T-helper 9 cell (primary cell): ENCODE measurements at places on chromosomes 1 and 21.

DNA sequence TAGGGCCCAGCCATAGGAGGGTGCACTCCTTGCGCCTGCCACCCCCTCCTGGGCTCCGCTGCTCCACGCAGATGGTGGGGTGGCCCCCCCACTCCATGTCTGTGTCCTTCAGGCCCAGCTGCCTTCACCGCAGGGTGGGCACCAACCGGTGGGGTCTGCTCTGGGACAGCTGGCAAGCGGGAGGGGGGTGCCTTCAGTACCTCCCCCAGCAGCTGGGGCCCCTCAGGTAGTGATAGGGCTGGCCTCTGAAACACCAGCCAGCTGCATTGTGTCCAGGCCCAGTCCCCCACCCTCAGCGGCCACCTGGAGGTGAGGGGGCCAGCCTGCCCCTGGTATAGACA lies 360 bp downstream of the GJC2 start:
- DNase-seq: no peak

GRCh38 chr1:81545734-81546133 lies 255.0 kb upstream of the ADGRL2 start:
- DNase-seq: no peak

DNA sequence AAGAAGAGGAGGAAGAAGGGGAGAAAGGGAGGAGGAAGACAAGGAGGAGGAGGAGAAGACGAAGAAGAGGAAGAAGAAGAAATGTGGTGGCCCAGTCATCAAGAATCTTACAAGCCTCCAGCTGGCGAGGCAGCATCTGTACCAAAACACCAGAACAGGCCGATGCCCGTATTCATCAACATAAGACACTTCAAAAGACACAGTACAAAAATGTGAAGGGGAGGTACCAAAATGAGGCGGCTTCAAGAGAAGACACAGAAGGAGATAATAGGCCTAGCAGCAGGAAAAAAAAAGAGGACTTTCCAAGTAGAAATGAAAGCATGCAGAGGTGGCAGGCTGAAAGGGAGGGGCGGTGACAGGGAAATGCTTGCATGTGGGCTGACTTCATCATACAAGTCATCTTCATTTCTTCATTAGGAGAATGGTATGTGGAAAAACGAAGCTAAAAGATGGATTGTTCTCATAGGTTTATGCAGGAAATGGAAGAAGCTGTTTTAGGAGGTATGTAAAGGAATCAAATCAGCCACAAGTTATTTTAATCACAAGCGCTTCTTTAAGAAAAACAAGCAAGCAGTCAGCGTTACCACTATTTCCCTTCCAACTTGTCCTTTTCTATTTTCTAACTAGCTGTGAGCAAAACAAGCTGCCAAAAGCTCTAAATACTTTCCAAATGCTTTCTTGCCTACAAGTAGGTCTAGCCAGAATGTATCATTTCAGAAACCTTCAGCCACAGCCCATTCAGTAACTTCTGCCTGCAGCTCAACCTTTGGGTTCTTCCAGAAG lies 192.3 kb downstream of the SLC45A1 start:
- DNase-seq: no peak

GRCh38 chr1:2528016-2528415 lies 1.6 kb upstream of the PANK4 start:
- no peak for DNase-seq

GRCh38 chr1:154430903-154431302 lies 25.8 kb downstream of the IL6R start:
- DNase-seq: no peak

DNA sequence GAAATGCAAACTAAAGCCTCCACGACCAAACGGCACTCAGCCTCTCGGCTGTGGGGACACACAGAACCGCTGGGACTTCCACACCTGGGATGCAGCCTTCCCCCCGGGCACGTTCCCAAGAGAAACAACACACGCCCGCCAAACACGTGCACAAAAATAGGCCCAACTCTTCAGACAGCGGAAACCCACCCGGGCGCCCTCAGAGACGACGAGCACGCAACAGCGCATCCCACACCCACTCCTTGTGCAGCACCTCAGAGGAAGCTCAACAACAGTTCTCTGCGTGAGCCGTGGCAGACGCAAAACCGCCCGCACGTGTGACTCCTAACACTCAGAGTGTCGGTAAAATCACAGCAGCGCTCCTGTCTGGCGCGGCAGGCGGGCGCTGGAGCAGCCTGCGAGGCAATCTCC lies 5.3 kb downstream of the C1orf159 start:
- DNase-seq: no peak

DNA sequence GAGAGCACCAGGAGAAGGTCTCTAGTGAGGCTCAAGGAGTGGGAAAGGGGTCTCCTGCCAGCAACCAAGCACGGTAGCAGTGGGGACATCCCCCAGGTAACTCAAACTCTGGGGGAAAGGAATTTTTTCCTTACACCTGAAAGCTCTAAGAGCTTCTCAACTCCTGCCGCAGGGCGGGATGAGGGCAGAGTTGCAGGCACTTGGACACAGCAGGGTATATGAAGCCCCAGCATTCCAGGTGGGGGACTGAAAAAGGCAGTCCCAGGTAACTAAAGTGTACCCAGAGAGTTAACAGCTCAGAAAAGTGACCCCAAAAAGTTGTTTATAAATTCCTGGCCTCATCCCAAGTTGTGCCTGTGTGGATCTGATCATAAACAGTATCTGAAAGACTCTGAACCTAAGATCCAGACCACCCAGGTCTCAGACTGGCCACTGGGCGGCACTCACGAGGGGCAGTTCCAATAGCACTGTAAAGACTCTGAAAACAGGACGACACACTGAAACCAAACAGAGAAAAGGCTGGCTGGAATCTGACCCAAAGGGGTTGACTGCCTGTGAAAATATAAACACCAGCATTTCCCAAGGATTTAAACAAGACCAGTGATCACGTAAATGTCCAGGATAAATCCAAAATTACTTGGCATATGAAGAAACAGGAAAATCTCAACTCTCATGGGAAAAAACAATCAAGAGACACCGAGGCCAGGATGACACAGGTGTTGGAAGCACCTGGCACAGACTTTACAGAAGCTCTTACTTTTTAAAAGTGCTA lies 47.5 kb downstream of the HSF2BP start:
- DNase-seq: no peak

DNA sequence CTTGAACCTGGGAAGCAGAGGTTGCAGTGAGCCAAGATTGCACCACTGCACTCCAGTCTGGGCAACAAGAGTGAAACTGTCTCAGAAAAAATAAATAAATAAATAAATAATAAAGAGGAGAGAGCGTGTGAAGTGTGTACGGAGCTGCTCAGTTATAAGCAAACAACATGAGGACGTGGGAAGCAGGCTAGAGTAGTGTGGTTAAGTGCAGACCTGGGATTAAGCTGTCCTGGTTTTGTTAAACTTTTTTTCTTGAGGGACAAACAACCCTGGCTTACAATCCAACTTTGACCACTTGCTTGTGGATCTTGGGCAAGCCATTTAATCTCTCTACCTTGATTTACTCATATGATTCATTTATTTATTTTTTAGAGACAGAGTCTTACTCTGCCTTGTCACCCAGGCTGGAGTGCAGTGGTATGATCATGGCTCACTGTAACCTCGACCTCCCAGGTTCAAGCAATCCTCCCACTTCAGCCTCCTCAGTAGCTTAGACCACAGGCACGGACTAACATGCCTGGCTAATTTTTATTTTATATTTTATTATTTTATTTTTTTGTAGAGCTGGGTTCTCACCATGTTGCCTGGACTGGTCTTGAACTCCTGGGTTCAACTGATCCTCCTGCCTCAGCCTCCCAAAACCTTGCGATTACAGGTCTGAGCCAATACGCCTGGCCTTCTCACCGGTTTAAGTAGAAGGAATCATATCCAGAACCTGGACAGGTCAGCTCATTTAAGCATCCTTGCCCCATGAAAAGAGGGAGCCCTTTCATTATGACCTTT lies 52.7 kb downstream of the RPS6KA1 start:
- no peak for DNase-seq

- DNase-seq: no peak
Measured at GRCh38 chr1:157595356-157595755, 2.5 kb downstream of the FCRL4 start.

- DNase-seq: no peak
Measured at GRCh38 chr21:35071347-35071746, 22.2 kb upstream of the RUNX1 start.

- DNase-seq: no peak
Measured at GRCh38 chr1:25145775-25146393, 86.4 kb downstream of the SYF2 start.

- no peak for DNase-seq
Measured at GRCh38 chr1:219507437-219507836, 105.5 kb downstream of the ZC3H11B start.

DNA sequence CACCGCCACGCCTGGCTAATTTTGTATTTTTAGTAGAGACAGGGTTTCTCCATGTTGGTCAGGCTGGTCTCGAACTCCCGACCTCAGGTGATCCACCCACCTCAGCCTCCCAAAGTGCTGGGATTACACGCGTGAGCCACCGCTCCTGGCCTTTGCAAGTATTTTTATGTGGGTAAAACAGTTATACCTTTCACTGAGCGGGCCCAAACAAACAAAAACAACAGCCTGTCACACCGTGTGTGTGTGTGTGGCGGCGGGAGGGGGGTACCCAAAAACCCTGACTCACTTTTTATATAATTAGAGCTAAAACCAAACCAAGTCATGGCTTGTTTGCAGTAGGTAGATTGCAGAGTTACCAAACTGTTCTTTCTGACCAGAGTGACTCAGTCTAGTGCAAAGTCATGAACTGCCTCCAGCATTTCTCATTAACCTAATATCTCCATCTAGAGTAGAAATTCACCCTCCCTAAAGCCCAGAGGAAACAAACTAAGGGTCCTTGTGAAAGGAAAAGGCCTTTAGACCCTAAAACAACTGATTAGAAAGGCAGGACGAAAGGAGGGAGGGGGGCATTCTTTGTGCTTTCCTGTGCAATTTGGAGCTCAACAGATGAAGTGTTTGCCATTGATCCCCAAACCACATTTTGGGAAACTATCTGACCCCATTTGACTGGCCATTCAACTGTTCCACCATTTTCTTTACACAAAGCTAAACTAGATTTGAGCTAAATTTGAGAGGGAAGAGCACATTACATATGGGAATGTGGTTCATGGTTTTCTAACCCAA lies 181.0 kb downstream of the DHRS3 start:
- no peak for DNase-seq

DNA sequence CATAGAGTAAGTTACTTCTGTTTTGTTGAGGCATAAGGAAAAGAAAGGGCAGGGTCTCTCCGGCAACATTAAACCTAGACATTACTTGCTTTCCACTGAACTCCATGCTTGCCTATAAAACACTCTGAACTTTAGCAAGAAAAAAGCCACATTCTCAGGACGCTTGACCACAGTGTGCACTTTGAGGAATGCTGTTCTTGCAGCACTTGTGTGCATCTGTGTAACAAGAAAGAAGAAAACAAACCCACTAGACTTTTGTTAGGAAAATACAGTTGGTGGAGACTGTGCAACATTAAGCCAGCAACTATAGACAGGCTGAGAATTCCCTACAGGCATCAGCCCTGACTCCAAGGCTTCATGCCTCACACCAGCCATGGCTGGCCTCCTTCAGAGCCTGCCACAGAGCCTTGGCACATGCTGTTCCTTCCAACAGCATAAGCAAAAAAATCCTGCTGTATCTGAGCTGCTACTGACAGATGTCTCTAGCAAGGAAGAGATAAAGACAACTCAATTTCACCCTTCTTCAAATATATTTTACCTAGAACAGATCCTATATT lies 5.8 kb downstream of the PDZK1 start:
- no peak for DNase-seq

- DNase-seq: no peak
Measured at GRCh38 chr1:18945401-18945849, 11.1 kb downstream of the IFFO2 start.

- no peak for DNase-seq
Measured at GRCh38 chr1:24117132-24117531, 5.2 kb upstream of the MYOM3 start.

DNA sequence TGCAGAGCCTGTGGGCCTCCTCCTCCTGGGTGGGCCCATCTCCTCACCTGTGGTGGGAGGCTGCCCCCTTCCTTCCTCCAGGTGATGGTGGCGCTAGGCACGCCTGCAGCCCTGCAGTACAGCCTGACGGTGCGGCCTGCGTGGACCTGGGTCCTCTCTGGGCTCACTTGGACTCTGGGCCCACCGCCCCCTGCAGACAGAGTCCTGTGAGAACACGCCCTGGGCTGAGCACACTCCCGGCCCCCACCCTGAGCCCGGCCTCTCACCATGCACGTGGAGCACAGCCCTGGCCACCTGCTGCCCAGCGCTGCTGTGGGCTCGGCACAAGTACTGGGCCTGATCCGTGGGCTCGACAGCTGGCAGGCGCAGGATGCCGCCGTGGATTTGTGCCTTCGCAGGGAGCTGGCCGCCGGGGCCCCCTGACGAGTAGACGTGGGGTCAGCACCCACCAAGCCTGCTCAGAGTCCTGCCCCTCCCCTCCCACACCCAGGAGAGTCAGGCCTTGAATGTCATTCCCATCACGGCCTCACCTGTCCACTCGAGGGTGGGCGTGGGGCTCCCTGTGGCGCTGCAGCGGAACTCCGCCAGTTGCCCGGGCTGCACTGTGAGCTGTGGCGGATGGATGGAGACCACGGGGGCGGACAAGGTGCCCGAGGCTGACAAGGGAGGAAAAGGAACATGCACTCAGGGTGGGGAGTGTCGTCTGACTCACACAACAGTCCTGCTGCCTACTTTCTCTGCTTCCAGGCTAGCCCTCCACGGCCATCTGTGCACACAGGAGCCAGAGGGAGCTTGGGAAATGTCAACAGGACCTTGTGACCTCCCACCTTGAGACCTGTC lies 43.4 kb downstream of the LDLRAD2 start:
- DNase-seq: no peak

- DNase-seq: no peak
Measured at GRCh38 chr1:179820226-179820970, 57.2 kb downstream of the TOR1AIP2 start.

DNA sequence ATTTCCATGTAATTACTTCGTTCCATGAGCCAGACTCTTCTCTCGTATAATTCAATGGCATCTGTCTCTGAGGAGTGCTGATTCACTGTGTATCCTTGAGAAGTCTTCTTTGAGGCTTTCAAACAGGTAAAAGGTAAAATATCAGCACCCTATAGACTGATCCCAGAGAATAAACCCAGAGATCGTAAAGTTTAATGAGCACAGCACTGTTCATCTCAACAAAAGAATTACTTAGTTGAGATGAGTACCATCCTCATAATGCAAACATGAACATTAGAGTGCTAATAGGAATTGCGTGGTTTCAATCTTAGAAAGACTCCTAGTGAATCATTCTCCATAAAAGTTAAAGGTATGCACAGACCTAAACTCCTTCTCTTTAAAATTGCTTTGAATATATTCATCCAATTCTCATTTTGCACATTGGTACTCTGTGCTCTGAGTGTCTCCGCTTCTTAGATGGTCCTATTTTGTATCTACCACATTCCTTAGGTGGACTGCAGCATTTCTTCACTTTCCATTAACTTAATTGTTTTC lies 97.2 kb downstream of the TBX15 start:
- DNase-seq: no peak

GRCh38 chr1:157628773-157629172 lies 30.9 kb upstream of the FCRL4 start:
- no peak for DNase-seq

DNA sequence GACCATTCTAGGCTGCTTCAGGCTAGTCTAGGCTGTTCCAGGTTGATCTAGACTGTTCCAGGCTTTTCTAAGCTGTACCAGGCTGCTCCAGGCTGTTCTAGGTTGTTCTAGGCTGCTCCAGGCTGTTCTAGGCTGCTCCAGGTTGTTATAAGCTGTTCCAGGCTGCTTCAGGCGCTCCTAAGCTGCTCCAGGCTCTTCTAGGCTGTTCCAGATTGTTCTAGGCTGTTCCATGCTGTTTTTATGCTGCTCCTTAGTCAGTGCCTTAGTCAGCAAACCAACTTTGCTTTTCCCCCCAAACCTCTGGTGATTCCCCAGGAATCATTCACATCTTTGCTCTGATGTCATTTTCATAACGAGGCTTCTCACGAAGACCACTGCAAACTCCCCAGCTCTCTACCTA lies 171.4 kb upstream of the GALNT2 start:
- no peak for DNase-seq
